ENCODE measurements at places on chromosomes 5 and 9.
A peak's percentile ranks its signal among the peaks of the same experiment; 100 is the strongest.

GRCh38 chr5:1772634-1773033 lies 27.0 kb downstream of the MRPL36 start:
- DNase-seq: no peak

GRCh38 chr5:177994063-177994462 lies 2.0 kb downstream of the PROP1 start:
- DNase-seq: no peak

GRCh38 chr5:149731617-149732323 lies 1.7 kb downstream of the PPARGC1B start:
- peak; percentile 88 for DNase-seq

DNA sequence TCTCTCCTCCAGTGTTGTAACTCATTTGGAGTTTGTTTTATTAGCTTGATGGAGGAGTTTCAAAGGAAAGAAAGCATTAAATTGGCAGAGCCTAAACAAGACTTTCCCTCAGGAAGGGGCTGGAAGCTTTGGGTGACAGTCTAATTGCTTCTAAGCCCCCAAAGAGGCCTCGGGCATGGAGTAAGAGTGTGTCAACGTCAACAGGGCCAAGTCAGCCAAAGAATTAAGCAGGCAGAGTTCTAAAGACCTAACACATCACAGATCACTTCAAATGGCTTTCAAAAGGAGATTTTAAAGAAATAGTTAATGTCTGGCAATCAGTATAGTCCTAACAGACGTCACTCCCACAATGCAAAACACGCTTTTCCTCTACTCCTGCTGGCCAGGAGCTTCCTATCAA lies 234.5 kb downstream of the EFNA5 start:
- no peak for DNase-seq

DNA sequence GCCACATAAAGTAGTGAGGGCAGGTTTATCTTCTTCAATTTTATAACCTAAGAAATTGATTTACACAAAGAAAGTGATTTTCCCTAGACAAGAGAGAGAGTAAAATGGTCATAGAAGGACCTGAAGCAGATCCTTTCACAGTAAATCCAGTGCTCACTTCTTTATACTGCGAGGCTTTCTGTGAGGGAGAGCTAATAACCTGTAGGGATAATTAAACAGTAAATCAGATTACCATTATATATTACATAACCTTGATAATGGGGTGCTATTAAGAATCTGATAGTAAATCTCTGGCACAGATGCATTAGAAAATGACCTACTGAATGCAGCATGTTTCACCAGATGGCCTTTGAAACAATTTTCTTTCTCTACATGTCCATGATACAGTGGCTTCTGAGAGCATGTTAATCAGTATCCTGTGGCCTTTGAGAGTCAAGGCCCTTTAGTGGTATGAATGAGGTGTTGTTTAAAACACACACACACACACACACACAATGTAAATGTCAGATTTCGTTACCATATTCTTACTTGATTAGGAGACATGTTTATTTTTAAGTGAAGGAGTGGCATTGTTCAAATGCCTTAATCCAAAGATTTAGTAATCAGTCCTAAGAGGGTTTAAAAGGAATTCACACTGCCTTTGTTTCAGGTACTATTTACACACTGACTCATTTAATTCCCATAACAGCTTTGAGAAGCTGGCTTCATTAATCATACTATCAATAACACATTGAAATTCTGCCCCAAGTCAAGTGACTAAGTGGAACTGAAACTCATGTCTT lies 124.7 kb downstream of the ALDH1A1 start:
- DNase-seq: no peak

DNA sequence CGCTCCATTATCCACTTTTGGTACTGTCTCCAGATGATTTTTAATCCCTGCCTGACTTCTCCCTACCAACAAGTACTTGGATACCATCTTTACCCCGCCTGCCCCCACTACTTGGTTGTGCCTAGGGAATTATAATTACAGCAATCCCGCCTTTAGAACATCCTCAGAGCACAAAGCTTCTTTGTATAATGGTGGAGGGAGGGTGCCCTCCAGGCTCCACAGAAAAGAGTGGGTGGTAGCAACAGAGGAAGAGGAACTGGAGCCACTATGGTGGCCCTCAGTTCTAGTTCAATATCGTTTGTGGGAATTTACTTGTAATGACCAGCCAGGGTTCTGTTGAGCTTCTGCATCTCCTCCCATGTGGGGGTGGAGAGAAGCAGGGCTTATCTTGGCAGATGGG lies 79.0 kb upstream of the RNF38 start:
- no peak for DNase-seq
